ENCODE measurements at places on chromosomes 3 and 15.

DNA sequence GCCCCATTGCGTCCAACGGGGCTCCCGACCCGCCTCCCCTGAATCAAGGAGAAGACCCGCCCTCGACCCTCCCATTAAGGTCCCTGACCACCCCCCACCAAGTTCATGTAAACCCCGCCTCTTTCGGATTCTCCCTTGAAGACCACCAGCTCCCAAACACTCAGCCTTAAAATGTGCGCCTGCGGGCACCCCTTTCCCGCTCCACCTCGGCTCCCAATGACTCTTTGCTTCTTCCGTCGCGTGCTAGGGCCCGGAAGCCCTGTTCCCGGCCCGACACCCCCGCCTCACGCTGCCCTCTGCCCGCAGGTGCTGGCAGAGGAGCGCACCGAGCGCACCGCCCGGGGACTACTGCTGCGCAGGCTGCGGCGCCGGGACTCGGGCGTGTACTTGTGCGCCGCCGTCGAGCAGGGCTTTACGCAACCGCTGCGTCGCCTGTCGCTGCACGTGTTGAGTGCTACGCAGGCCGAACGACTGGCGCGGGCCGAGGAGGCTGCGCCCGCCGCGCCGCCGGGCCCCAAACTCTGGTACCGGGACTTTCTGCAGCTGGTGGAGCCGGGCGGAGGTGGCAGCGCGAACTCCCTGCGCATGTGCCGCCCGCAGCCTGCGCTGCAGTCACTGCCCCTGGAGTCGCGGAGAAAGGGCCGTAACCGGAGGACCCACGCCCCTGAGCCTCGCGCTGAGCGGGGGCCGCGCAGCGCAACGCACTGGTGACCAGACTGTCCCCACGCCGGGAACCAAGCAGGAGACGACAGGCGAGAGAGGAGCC is 2.7 kb upstream of the LSMEM2 start:
- DNase-seq = no peak

- DNase-seq = no peak
These were observed 2.3 kb upstream of the GP5 start for GRCh38 chr3:194401346-194401745.

- DNase-seq = no peak
These were observed 16.1 kb upstream of the BLM start for GRCh38 chr15:90701048-90701447.

- DNase-seq = no peak
These were observed 206.1 kb upstream of the GADL1 start for GRCh38 chr3:31100519-31100918.

GRCh38 chr3:142987080-142987700 is 14.2 kb upstream of the U2SURP start:
- no peak for DNase-seq

DNA sequence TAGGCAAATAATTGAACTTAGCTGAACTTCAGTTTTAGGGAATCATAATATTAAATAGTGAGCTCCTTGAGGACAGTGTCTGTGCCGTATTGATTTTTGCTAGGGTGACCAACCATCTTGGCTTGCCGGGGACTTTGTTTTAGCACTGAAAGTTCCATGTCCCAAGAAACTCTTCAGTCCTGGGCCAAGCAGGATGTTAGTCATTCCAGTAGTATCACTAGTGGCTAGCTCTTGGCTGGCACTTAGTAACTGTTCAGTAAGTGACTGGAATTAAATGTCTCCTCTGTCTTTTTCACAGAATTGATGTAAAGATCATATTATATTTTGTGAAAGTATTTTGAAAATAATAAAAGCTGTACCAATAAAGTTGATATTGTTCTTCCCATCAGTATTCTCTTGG is 42.3 kb downstream of the RSRC1 start:
- DNase-seq = no peak

GRCh38 chr3:50383750-50384149 is 24.4 kb upstream of the TMEM115 start:
- no peak for DNase-seq
